ENCODE measurements at places on chromosomes 12 and 14. TPM values are rescaled to one million over a fixed set of nuclear protein-coding genes. Genes with fewer than 3 reads are reported as not detected.

The BEST3 gene
- total RNA-seq, result 1.6 TPM

The FAM90A1 gene
- 1.6 TPM for total RNA-seq

The LACRT gene
- not detected for total RNA-seq

The SETD1B gene
- total RNA-seq, result 10.5 TPM

DNA sequence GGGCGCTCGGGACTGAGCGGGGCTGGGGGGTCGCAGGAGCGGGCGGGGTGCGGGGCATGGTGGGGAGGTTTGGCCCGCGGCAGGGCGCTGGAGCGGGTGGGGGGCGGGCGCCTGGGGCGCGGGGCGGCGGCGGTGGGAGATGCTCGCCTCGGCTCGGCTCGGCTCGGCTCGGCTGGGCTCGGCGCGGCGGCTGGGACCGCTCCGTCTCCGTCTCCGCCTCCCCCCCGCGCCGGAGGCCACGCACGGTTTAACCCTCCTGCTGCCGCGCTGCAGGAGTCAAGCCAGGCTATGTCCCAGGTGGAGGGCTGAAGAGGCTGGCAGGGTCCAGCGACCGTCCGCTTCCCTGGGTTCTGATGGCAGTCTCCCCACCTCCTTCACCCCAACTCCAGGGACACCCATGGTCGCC, at the start of gene PIANP:
Gene PIANP (minus strand): TSS at position 170 of the 406 bp plus-strand sequence. CDS start 2,754 bp downstream, outside the sequence.
- H3K4me3 ChIP-seq, result no peak within 1 kb of the TSS
- H3K36me3 ChIP-seq, result no peaks in the 10 kb centered on the region
- H3K27ac ChIP-seq, result no peak within 1 kb of the TSS
- no peaks in the 10 kb centered on the region for H3K4me1 ChIP-seq
- peak; percentile 78 for DNase-seq
- peaks cover 23% of the 10 kb centered on the region for H3K27me3 ChIP-seq

GRCh38 chr14:69780092-69780491, 13.2 kb downstream of the SRSF5 start:
- H3K4me3 ChIP-seq, result no peak overlapping the region
- no peaks in the 10 kb centered on the region for H3K4me1 ChIP-seq
- no peak overlapping the region for H3K27ac ChIP-seq

DNA sequence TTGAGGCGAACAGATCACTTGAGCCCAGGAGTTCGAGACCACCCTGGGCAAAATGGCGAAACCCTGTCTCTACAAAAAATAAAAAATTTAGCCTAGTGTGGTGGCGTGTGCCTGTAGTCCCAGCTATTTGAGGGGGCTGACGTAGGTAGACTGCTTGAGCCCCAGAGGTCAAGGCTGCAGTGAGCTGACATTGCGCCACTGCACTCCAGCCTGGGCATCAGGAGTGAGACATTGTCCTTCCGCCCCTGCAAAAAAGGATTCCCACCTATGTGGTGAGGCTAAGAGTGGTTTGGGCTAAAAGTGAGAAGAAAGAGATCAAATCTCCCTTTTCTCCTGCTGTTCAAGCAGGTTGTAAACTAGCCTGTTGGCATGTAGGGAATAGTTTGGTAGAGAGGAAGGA, 5.0 kb upstream of the KTN1 start:
- H3K4me3 ChIP-seq, result no peak overlapping the region
- H3K4me1 ChIP-seq, result no peaks in the 10 kb centered on the region
- DNase-seq, result no peak
- no peaks in the 10 kb centered on the region for H3K27me3 ChIP-seq

DNA sequence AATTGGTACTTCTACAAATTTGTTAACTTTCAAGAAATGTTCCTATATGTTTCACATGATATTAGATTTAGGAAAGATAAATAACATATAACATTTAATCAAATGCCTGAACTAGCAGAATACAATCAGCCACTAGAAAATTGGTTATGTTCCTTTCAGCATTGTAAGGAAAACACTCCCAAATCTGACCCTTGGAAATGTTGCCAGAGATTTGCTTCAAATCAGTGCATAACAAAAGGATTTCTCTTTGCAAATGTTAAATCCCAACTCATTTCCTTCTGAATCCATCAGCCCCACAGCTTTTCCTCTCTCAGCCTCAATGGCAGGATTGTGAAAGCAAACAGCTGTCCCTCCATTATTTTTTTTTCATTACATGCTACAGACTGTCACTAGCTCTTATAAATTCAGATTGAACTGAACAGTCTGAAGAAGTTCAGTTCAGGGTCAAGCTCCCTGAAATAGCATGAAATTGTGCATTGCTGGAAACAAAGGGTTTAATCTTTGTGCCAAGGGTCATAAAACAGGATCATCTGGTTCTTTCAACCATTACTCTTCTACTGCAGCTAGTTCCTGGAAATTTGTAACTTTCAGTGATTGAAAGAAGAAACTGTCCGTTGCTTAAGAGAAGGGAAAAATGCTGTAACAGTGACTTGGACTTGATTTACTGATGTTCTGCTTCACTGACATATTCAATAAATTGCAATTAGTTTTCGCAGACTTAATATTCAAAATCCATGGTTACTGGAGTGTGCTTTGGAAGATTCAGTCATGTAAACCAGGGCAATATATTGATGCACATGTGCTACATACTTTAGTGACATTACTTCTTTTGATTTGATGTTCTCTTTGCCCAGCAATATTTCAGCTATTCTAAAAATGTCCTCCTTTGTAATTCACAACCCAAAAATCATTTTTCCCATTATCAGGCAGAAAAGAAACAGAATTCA, 246.4 kb downstream of the RPL10L start:
- no peaks in the 10 kb centered on the region for H3K36me3 ChIP-seq
- no peak overlapping the region for H3K27ac ChIP-seq

Data from pancreas (tissue), 10 donors.